HT-29 (cell line): ENCODE measurements at places on chromosomes 12 and 14. TPM values are rescaled to one million over a fixed set of nuclear protein-coding genes. Genes with fewer than 3 reads are reported as not detected.

TBC1D30 gene
- total RNA-seq = 44.7 and 46.2 TPM in 2 replicates

PIWIL1 gene
- not detected in 2 replicates for total RNA-seq

IAPP gene
- not detected in 2 replicates for total RNA-seq

AQP6 gene
- 1.8 and 2.0 TPM in 2 replicates for total RNA-seq

CAPZA3 gene
- total RNA-seq = not detected in 2 replicates

PLEKHG3 gene
- total RNA-seq = 59.2 and 62.9 TPM in 2 replicates

NPFF gene
- total RNA-seq = not detected in 2 replicates

SIX4 gene
- total RNA-seq = 7.5 and 8.1 TPM in 2 replicates

SDSL gene
- 6.6 and 9.1 TPM in 2 replicates for total RNA-seq

OR10G2 gene
- total RNA-seq = not detected in 2 replicates

SIVA1 gene
- total RNA-seq = 243 and 250 TPM in 2 replicates

- DNase-seq = no peak
Observed at GRCh38 chr12:103442822-103443221, 52.9 kb downstream of the C12orf42 start.

DNA sequence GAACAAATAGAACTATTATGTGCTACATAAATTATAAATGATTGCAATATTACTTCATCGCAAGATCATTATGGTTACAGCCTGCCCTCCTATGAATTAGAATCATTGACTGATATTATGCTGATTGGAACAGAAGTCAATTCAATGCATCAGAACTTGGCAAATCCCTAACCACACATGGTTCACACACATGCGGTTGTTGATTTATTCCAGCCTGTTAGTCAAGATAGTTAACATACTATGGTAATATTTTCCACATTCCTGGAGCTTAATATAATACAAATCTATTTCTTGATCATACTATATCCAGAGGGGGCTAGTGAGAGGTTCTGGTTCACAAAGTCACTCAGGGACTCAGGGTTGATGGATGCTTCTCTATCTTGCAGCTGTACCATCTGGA is 9.7 kb upstream of the CACNA1C start:
- no peak for DNase-seq

DNA sequence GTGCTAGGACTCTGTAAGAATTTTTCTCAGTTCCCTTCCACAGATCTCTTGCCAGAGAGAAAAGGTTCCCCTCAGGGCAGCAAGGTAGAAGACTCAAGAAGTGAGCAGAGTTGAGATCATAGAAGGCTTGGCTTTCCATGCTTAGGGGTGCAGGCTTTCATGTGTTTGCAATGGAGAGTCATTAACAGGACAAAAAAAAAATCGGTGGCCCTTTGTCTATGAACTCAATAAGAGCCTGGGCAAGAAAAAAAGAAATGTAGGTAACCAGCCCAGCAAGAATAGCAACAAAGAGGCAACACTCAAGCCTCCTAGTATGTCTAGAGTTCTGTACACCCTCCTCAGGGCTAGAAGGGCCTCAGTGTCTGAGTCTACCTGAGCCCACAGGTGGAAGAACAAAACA is 23.4 kb upstream of the LRP6 start:
- DNase-seq = no peak

GRCh38 chr14:101878211-101878821 is 86.1 kb upstream of the DYNC1H1 start:
- DNase-seq = no peak

DNA sequence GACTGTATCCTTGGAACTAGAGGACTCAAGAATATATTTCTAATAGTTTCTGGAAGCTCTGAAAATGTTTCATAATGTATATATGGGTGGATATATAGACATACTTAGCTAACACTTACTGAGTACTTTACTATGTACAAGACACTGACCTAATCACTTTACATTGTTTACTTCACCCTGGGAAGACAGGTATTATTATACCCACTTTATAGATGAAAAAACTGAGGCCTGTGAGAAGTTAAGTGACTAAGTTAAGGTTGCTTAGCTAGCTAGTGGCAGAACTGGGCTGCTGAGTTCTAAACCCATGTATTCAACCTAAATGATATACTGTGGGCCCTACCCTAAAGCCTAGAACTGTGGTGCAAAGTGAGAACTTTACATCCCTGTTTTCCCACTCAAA is 79.1 kb upstream of the SSTR1 start:
- DNase-seq = no peak

GRCh38 chr14:56998728-56999127 is 188.4 kb upstream of the OTX2 start:
- no peak for DNase-seq

DNA sequence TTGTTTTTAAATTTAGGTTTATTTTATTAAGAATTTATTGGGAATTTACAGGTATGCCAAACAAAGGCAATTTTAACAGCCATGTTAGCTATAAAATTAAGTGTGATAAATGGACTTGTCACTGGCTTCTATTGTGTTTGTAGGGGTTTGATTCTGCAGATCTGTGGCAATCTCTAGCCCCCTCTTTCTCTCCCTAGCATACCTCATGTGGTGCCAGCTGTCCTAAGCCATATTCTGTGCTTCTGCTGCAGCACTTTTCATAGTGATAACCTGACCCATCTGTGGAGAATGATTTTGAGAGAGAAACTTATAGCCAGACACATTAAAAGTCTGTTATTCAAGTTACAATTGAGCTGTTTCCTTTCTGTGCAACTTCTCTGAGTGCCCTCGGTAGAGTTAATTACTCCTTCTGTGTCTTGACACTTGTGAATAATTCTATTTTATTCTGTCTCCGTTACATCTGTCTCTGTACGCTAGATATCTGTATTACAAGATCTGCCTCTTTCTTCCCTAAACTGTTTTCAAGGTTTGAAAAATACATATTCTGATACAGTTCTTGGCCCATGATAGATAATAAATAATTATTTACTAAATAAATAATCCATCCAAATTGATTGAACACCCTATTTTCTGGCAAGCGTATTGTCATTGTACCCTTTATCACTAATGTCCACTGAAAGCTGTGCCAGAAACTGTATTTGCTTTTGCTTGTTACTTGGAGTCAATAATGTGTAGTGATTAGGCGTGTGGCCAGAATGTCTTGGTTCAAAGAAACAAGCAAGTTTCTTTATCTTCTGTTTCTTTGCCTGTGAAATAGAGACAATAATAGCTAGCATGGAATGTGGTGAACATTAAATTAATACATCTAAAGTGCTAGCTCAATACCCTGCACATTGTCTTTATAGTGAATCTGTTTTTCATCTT is 40.0 kb downstream of the FRS2 start:
- DNase-seq = no peak

- no peak for DNase-seq
Observed at GRCh38 chr12:3896356-3896755, 23.2 kb upstream of the PARP11 start.

GRCh38 chr12:122318607-122319605 is 52.6 kb upstream of the VPS33A start:
- no peak for DNase-seq

GRCh38 chr14:77037938-77038568 is 9.5 kb upstream of the IRF2BPL start:
- no peak for DNase-seq

- DNase-seq = no peak
Observed at GRCh38 chr12:130119241-130119861, 42.9 kb upstream of the FZD10 start.

DNA sequence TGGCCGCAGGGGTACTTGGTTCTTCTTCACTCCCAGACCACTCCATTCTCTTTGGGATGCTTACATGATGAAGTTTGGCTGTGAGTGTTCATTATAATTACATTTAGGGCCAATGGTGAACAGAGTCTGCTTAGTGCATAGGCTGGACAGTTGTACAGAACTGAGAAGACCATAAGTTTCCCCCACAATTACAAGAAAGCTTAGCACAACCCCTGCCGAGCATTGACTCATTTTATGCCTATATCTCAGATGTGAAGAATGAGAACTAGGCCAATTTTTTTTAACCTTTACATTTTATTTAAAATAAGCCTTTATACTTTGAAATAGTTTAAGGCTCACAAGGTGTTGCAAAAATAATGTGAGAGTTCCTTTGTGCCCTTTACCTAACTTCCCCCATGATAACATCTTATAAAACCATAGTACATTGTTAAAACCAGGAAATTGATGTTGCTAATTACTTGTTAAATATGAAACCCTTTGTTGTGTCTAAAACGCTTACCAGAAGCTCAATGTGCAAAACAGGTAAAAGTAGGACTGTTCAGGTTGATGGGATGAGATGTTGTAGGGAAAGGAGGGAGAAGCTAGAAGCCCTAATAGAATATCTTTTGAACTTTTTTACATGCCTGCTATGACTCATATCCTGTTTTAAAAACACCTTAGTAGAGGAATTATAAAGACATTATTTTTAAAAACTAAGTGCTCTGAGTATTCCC is 47.2 kb downstream of the ALDH1L2 start:
- DNase-seq = peak; percentile 63

- no peak for DNase-seq
Observed at GRCh38 chr14:89755816-89756215, 198.7 kb downstream of the EFCAB11 start.
